Kidney (tissue), 22 donors: ENCODE measurements at places on chromosomes 11 and 22.

DNA sequence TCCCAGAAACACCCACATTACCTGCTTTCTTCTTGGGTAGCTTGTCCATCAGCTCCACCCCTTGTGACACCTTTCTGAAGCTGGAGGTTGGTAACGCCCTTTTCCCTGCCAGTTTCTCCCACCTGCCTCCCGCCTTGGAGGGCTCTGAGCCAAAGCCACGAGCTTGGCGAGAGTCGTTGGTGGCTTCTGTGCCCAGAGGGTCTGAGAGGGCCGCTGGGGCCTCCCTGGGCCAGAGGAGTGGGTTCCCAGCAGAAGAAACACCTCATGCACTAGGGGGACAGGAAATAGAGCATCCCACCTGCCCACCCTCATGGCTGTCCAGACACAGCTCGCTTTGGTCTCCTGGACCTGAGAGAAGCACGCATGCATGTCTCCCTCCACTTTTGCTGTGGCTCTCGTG lies 37.9 kb downstream of the B3GAT1 start:
- DNase-seq, result no peak

DNA sequence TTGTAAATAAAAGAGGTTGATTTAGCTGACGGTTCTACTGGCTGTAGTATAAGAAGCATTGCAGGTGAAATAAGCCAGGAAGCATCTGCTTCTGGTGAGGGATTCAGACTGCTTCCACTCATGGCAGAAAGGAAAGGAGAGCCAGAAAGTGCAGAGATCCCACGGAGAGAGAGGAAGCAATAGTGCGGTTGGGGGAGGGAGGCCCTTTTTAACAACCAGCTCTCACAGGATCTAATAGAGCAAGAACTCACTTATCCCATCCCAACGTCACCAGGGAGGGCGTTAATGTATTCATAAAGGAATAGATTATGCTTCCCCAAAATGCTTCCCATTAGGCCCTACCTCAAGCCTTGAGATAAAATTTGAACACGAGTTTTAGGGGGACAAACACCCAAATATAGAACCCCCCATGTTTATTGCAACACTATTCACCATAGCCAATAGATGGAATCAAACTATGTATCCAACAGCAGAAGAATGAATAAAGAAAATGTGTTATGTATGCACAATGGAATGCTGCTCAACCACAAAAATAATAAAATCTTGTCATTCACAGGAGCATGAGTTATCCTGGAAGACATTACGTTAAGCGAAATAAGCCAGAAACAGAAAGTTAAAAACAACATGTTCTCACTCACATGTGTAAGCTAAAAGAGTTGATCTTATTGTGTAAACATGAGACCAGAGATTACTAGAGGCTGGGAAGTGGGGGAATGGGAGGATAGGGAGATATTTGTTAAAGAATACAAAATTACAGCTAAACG lies 908.3 kb upstream of the ANO3 start:
- no peak for DNase-seq

- DNase-seq, result no peak
These were observed 34.8 kb upstream of the DDI1 start for GRCh38 chr11:104001561-104002056.

DNA sequence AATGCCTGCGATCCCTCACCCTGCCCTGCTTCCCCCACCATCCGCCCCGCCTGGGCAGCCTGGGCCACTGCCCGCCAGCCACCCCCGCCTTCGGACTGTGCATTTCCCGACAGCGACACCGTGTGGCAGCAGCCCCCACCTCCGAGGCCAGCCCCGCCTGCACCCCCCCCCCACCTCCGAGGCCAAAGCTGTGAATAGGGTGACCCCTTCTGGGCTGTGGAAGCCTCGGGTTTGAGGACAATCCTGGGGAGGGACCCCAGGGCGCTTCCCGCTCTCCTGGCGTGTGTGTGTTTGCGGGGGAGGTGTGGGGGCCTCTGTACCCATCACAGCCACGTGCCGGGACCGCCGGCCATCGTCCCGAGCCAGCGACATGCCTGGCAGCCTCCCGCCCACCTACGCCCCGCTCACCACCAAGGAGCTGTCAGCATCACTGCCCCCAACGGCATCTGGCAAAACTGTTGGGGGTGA lies 33.8 kb upstream of the PPARA start:
- peak; percentile 96 for DNase-seq

GRCh38 chr11:120216426-120217102 lies 5.7 kb downstream of the OAF start:
- peak; percentile 41 for DNase-seq

- no peak for DNase-seq
These were observed 49.6 kb upstream of the ALKBH3 start for GRCh38 chr11:43830928-43831440.

- DNase-seq, result no peak
These were observed 19.2 kb downstream of the GLYAT start for GRCh38 chr11:58712531-58712930.

DNA sequence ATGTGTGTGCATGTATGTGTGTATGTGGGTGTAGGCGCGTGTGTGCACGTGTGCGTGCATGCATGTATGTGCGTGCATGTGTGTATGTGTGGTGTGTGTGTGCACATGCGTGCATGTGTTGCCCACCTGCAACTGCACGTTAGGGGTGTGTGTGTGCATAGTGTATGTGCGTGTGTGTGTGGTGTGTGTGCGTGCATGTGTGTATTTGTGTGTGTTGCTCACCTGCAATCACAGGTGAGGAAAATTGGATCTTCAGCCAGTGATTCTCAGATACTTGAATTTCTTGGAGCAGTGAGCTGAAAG lies 54.3 kb downstream of the ST14 start:
- peak; percentile 43 for DNase-seq

DNA sequence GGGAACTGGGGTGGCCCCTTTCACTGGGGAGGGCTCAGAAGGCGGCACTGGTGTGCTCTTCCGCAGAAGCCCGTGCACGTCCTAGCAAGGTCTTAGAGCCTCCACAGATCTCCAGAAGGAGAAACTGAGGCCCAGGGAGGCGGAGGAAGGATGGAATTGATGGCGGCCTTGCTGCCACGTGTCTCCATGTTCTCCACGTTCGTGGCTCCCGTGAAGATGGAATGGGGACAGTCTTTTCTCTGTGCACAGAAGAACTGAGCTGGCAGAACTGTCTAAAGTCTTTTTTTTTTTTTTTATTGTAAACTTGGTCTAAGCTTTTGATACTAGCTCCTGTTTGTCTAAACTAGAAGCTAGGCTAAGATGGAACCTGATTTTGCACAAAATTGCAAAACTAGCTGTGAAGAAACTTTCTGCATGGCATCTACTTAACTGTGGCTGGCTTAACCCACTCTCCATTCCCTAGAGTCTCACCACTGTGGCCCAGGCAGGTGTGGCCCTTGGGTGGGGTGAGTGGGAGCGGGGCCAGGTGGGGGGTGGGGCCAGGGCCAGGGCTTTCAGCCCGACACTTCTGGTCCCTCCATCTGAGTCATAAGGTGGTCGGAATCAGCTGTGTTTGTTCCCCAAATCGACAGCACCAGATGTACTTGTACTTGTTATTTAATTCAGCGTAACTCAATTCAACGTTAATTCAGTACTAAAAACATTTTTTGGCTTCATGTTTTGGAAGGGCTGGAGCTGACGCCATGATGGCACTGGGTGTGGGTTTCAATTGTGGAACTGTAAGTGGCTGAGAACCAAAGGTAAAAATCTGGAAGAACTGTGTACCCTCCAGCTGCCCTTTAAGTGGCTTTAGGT lies 120.7 kb downstream of the MPPED1 start:
- no peak for DNase-seq

DNA sequence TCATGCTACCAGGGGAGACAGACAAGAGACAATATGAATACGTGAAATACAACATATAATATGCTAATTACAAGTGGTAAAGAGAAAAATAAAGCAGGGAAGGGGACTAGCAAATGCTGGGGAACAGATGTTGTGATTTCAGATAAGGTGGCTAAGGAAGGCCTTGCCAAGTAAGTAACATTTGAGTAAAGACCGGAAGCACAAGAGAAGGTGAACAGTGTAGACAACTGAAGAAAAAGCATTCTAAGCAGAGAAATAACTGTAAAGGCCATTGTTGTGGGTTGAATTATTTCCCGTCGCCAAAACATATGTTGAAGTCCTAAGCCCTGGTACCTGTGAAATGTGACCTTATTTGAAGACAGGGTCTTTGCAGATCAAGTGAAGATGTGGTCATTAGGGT lies 63.7 kb upstream of the EED start:
- DNase-seq, result no peak

DNA sequence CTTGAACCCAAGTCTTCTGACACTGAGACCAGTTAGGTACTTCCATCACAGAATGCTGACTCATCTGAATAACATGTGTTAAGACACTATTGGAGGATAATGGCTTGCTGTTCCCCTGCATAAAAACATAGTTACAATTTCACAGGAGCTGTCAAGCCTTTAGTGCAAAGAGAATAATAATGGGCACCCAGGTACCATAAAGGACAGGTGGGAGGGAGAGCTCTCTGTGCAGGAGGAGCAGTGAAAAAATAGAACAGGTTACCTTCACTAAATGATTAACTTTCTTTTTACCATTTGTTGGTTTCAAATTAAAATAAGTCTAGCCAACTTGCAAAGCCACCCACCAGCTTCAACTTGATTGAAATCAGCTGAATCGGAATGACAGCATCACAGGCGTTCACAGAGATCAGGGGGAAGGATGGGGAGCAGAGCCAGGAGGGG lies 173.2 kb downstream of the DSCAML1 start:
- peak; percentile 30 for DNase-seq

DNA sequence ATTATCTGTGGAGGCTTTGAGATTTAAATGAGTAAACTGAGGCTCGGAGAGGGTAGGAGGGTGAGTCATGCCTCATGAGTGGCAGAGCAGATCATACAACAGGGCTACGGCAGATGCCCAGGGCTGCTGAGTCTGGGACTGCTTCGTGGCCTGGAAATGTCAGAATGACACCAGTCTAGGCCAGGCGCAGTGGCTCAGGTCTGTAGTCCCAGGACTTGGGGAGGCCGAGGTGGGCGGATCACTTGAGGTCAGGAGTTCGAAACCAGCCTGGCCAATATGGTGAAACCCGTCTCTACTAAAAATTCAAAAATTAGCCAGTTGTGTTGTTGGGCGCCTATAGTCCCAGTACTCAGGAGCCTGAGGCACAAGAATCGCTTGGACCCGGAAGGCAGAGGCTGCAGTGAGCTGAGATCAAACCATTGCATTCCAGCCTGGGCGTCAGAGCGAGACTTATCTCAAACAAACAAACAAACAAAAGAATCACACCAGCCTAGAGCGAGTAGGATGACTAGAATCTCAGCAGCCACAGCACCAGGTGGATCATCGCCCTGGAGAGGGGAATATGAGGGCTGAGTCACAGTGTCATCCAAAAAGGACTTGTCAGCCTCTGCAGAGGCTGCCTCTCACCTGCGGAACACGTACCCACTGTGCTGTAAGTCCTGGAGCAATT lies 48.6 kb upstream of the ADA2 start:
- peak; percentile 60 for DNase-seq

DNA sequence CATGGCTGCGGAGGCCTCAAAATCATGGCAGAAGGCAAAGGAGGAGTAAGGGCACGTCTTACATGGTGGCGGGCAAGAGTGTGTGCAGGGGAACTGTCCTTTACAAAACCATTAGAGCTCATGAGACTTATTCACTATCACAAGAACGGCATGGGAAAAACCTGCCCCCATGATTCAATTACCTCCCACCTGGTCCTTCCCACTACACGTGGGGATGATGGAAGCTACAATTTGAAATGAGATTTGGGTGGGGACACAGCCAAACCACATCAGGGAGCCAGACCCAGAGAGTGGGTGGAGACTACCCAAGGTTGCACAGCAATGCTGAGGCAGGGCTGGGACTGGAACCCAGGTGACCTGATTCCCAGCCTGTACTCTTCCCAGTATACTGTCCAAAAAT lies 8.6 kb upstream of the TMPRSS6 start:
- no peak for DNase-seq

- DNase-seq, result peak; percentile 45
These were observed 607 bp downstream of the DMC1 start for GRCh38 chr22:38569181-38569971.

GRCh38 chr11:128153697-128154048 lies 433.7 kb downstream of the ETS1 start:
- no peak for DNase-seq

DNA sequence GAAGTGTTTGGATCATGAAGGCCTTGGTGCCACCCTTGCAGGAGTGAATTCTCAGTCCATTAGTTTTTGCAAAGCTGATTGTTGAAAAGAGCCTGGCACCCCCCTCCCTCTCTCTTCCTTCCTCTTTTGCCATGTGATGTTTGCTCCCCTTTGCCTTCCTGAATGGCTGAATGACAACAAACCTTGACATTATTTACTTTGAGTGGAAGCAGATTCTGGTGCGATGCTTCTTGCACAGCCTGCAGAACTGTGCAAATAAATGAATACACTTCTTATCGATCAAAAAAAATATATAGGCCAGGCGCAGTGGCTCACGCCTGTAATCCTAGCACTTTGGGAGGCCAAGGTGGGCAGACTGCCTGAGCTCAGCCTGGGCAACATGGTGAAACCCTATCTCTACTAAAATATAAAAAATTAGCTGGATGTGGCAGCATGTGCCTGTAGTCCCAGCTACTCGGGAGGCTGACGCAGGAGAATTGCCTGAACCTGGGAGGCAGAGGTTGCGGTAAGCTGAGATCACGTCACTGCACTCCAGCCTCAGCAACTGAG lies 2.0 kb upstream of the NARS2 start:
- DNase-seq, result no peak

DNA sequence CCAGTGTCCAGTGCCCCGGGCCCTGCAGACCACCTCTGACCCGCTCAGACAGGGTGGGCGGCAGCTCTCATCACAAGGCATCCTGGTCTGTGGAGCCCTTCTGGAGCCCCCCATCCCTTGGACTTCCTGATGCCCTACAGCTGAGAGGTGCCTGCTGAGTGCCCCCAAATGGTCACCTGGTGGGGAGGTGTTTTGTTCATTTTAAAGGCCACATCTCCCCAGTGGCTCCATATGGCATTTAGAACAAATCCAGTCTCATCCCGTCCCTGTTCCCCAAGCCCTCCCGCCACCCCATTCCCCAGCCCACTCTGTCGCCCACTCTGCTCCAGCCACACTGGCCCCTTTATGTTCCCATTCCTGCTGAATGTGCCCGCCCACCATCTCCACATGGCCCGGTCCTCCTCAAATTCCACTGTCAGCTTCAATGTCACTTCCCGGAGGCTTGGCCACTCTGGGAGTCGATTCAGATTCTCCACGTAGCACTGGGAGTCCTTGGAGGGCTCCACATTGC lies 32.8 kb downstream of the OSBPL5 start:
- no peak for DNase-seq

DNA sequence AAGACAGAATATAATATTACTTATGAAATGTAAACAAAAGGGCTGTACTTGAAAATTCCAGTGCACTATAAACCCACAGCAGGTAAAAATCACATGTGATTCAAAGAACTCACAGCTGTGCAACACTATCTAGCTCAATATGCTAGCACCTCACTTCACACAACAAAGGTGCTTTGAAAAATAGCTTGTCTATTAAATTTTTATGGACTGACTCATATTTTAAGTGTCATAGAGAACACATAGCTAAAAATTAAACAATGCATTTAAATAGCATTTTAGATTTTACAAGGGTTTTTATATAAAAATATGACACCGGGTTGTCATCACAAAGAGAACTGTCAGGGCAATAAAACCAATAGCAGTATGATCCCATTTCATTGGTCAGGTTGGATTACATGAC lies 1390.5 kb upstream of the TENM4 start:
- DNase-seq, result no peak
